CD14-positive monocyte (primary cell): ENCODE measurements at places on chromosomes 5 and 9.

DNA sequence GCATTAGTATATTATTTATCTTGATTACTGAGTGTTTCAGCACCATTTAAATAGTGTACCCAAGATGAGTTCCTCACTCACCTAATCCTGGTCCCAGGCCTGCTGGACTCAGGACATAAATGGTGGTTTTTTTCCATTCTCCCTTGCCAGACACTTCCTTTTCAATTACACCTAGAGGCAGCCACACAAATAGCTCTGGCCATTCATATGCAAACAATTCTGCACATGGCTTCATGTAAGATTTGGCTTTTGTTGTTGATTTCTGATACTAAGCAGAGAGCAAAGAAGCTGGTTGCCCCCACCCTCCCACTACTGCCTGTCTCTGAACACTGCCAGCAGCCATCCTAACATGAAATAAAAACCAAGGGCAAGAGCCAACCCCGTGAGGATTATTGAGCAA lies 180.4 kb downstream of the SEMA5A start:
- DNase-seq = no peak

DNA sequence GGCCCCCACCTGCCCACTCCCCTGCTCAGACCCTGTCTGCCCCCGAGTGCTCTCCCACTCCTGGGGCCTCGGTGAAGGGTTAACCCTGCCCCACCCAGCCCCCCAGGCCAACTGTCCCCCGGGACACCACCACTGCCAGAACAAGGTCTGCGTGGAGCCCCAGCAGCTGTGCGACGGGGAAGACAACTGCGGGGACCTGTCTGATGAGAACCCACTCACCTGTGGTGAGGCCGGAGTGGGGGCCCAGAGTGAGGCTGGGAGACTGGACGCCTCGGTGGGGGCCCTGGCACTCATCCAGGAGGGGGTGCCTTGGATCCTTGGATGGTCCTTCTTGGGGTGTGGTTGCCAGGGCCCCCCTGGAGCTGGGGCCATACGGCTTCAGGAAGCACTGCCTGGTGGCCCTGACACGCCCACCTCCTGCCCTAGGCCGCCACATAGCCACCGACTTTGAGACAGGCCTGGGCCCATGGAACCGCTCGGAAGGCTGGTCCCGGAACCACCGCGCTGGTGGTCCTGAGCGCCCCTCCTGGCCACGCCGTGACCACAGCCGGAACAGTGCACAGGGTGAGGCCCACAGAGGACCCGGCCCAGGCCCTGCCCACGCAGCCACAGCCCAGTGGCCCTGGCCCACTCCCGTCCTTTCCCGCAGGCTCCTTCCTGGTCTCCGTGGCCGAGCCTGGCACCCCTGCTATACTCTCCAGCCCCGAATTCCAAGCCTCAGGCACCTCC lies 2.1 kb downstream of the MAMDC4 start:
- DNase-seq = no peak

- DNase-seq = no peak
Measured at GRCh38 chr5:116669261-116670031, 94.8 kb upstream of the SEMA6A start.

- DNase-seq = no peak
Measured at GRCh38 chr5:160359816-160360215, 10.6 kb downstream of the C1QTNF2 start.

DNA sequence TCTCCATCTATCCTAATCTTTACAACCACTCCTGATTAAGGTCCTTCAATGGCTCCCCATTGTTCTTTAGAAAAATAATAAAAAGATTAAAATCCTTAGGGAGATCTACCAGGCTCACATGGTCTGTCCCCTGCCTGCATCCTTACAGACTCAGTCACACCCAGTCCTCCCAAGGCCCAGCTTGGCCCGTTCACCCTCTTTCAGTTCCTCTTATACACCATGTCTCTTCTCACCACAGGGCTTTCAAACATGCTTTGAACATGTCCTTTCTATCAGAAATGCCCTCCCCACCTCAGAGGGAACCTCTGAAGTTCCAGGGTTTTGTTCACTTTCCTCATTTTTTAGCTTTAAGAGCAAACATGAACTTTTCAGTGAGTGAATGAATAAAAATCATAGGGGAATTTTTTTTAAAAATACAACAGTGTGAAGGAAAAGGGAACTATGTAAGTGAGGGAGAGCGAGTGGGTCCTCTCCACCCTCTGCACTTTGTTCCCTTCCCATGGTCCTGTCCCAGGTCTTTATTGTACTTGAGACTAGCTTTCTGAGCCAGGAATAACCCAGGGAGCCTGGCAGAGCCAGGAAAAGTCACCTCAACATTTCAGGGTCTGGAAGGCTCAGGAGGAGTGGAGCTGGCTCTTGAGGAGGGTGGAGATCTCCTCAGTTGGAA lies 55.3 kb downstream of the TRPC7 start:
- DNase-seq = no peak

DNA sequence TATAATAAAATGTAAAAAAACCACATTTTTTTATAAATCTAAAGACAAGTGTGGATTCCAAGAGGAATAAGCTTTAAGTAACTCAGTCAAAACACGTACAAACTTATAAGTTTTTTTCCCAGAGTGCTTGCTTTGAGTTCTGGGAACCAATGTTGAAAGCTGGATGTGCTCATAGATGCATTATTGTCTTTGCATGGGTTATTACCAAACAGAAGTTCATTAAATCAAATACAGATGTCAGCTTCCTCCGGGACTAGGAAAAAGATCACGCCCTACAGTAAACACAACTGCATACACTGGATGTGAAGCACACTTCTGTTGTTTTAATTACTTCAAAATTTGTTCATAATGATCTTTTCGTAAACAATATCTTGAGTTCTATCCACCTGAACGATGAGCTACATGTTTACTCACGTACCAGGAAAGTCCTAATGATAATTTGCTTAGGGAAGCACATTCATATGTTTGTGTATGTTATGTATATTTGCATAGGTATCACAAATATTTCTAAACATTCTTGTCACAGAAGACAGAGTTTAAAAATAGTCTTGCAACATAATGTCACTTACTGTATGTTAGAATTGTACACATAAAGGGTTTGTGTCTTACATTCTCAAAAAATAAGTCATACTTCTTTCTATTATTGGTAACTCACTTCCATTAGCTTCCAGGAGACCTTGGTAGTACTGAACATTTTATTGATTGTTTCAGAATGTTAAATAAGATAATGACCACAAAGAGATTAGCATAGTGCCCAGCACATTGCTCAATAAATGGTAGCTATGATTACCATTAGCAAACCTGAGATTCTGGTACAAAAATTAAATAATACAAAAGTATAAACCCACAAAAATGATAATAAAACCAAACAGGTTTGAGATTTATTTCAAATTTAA lies 427.4 kb downstream of the CETN3 start:
- no peak for DNase-seq

GRCh38 chr5:148623741-148624140 lies 30.6 kb downstream of the HTR4 start:
- DNase-seq = no peak

GRCh38 chr9:8558176-8558575 lies 758.6 kb upstream of the DMAC1 start:
- DNase-seq = no peak

- DNase-seq = no peak
Measured at GRCh38 chr5:118863345-118863744, 125.0 kb downstream of the DTWD2 start.

DNA sequence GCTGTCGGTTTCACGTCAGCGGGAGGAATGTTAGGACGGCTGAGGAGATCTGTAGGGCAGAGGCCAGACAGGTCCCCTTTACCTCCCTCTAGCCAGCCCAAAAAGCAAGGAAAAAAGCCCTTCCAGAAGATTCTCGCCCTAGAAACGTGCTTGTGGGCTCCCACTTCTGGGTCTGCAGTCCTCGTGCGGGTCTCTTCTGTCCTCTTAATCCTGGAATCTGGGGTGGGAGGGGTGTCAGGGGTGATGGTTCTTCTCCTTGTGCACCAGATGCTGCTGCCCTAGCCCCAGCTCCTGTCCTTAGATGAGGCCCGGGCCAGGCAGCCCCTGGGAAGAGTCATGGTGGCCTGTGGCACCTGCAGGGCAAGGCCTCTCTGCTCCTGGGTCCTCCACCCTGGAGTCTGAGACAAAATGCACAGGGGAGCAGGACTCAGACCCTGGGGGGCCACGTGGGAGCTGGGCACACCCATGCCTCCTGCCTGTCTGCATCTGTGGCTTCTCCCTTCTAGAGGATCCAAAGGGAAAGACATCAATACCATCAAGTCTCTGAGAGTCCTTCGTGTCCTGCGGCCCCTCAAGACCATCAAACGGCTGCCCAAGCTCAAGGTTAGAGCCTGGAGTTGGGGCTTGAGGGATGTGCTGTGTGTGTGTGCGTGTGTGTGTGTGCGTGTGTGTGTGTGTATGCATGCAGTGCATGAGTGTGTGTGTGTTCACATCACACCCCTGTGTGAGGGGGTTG lies 174.2 kb downstream of the CACNA1B start:
- no peak for DNase-seq

GRCh38 chr9:86459191-86459590 lies 105.0 kb upstream of the TUT7 start:
- DNase-seq = no peak

- DNase-seq = no peak
Measured at GRCh38 chr5:6686915-6687409, 26.3 kb upstream of the TENT4A start.

DNA sequence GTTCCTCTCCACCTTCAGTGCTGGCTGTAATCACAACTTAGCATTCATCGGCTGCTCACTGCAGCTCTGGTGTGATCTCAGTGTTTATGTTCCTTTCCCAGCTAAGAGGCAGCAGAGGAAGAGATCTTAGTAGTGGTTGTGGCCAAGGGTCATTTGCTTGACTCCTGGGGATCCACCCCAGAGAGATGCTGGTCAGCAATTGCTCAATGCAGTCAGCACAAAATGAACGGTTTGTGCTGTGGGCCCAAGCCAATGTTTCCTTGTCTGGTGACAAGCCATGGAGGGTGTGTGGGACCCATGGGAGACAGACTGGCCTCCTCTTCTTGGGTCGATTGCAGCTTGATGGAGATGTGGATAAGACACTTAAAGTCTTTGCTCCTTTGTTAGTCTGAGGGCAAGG lies 16.1 kb upstream of the FRMD3 start:
- DNase-seq = no peak

GRCh38 chr5:134252671-134253070 lies 26.8 kb upstream of the PPP2CA start:
- no peak for DNase-seq

GRCh38 chr9:5832071-5832537 lies 813 bp downstream of the ERMP1 start:
- peak; percentile 26 for DNase-seq

- DNase-seq = no peak
Measured at GRCh38 chr5:173234129-173234790, 746 bp downstream of the NKX2-5 start.

DNA sequence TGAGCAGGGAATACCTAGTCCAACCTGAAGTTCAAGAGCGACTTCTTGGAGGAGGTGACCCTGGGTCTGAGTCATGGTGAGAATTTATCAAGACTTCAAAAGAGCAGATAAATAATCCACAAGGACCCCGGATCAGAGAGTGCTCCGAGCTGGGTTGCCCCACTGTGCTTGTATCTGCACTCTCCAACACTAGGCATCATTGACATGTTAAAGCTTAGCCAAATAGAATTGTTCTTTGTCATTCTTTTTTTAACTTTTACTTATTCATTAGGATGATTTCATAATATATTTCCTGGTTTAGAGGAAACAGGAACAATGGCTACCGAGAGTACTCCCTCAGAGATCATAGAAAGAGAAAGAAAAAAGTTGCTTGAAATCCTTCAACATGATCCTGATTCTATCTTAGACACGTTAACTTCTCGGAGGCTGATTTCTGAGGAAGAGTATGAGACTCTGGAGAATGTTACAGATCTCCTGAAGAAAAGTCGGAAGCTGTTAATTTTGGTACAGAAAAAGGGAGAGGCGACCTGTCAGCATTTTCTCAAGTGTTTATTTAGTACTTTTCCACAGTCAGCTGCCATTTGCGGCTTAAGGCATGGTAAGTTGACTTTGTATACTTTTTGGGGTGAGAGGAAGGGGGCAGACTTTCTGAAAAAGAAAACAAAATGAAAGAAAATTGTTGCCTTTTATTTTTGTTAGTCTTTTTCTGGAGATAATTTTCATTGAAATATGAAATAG lies at the start of gene CARD6:
CARD6 (plus strand) TSS at position 300 of the 738 bp plus-strand sequence; CDS start at position 316, 16 bp downstream.
- peak; percentile 60 for DNase-seq

- peak; percentile 82 for DNase-seq
Measured at GRCh38 chr9:77649109-77649812, 1.1 kb upstream of the GNA14 start.

DNA sequence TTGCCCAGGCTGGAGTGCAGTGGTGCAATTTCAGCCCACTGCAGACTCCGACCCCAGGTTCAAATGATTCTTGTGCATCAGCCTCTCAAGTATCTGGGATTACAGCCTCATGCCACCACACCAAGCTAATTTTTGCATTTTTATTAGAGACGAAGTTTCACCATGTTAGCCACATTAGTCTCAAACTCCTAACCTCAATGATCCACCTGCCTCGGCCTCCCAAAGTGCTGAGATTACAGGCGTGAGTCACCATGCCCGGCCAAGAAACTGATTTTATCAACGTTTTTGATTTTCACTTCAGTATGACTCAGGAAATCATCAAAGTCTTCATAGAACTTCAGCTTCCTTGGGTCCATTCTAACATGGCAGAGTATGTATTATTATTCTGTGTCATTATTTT lies 125.4 kb downstream of the GABRG2 start:
- DNase-seq = no peak

DNA sequence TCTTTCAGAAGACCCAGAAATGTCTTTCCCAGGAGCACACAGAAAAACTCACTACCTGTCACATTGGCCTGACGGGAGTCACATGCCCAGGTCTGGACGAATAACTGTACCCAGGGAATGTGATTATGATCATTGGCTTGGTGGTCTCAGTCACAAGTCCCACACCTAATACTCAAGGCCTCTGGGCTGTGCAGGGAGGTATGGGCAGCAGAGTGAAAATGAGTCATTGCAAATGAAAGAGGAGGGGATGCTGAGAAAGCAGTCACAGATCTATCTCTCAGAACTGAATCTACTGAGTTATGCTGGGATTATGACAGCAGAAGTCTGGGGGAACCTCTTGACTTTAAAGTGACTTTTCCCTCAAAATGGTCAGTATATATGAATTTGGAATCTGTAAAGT lies 36.9 kb downstream of the SGCD start:
- no peak for DNase-seq

DNA sequence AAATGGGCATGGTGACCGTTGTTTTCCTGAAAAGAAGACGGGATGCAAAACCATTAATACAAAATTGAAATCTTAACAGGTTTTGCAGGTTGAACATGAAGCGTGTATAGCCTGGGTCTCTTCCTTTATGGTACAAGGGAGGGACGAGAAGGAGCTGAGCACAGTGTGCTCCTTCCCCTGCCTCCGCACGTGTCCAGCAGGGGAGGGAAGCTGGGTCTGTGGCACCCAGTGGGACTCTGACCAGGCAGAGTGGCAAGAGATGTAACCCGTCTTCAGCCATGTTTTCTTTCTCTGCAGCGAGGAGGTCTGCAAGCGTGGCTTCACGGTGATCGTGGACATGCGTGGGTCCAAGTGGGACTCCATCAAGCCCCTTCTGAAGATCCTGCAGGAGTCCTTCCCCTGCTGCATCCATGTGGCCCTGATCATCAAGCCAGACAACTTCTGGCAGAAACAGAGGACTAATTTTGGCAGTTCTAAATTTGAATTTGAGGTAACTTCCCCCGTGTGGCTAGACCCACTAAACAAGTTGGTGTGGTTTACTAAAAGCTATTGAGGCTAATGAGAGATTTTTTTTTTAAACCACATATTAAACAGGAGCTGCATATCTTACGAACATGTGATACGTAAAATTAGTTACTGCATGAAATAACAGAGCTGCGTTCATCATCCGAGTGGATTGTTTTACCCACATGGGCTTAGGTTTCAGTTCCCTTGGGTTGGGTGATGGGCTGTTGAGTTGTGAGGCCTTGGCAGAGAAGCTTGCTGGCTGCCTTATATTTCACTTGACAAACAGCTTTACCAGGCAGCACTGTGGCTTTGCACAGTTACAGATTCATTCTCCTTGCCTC lies 143.7 kb downstream of the TRIO start:
- no peak for DNase-seq
